ENCODE measurements at places on chromosomes 3 and 15.
A peak's percentile ranks its signal among the peaks of the same experiment; 100 is the strongest.

GRCh38 chr3:140530603-140531002 lies 147.3 kb upstream of the TRIM42 start:
- DNase-seq, result no peak

GRCh38 chr15:54304321-54304720 lies 326.1 kb downstream of the UNC13C start:
- DNase-seq, result peak; percentile 0

GRCh38 chr3:30199096-30199759 lies 407.2 kb upstream of the TGFBR2 start:
- peak; percentile 83 for DNase-seq

- peak; percentile 22 for DNase-seq
Measured at GRCh38 chr15:58590926-58591325, 158.6 kb downstream of the ADAM10 start.

DNA sequence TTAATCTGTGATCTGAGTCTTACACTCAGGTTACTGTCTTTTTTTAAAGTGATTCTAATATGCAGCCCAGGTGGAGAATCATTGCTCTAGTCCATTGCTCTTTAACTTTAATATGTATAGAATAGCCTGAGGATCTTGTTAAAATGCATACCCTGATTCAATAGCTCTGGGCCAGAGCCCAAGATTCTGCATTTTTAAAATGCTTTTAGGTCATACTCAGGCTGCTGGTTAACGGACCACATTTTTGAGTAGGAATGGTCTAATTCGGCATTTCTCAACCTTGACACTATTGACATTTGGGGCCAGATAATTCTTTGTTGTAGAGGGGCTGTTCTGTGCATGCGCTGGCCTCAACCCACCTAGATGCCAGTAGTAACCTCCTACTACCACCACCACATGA lies 20.9 kb upstream of the FSTL1 start:
- peak; percentile 83 for DNase-seq

DNA sequence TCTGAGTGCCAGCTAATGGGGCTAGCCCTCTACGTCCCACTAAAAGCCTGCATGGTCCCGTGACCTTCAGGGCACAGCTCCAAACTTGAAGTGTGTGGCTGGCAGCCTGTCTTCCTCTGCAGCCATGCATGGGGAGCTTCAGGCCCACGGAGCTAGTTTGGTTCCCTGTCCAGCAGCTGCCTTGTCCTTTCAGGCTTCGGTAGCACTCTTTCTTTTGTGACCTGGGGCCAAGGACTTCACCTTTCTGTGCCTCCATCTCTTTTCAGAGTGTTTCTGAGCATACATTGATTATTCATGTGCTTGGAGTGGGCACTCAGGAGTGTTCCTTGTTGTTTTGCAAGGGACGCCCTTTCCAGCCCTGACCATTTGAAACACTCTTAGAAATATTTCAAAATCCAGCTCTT lies 155.2 kb downstream of the DNAJB8 start:
- no peak for DNase-seq

GRCh38 chr3:77945320-77945719 lies 905.4 kb downstream of the ROBO2 start:
- no peak for DNase-seq

GRCh38 chr15:91289324-91289723 lies 189.3 kb downstream of the SV2B start:
- no peak for DNase-seq

- peak; percentile 33 for DNase-seq
Measured at GRCh38 chr15:48222627-48223026, 16.5 kb downstream of the SLC12A1 start.

GRCh38 chr3:14371573-14372474 lies 30.6 kb upstream of the SLC6A6 start:
- DNase-seq, result peak; percentile 76

DNA sequence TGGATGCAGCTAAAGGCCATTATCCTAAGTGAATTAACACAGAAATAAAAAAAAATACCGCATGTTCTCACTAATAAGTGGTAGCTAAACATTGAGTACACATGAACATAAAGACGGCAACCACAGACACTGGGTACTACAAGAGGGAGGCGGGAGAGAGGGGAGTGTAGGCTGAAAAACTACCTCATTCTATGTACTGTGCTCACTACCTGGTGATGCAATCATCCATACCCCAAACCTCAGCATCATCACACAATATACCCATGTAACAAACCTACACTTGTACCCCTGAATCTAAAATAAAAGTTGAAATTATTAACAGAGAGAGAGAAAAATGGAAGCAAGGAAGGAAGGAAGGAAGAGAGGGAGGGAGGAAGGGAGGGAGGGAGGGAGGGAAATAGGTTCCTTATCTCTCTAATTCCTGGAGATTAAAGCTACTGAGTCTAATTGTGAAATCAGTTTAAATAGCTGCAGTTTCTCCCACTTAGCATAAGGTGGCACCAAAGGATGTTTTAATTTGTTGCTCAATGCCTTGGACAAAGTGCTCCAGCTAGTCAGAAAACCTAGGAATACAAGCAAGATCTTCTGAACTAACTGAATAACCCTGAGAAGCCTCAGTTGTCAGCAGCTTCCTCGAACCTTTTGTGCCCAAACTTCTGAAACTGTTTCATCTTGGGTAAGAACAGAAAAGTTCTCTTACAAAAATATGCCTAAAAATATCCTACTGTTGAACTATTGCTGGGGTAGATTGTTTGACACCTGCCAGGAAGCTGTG lies 79.4 kb upstream of the ATP11B start:
- peak; percentile 72 for DNase-seq

DNA sequence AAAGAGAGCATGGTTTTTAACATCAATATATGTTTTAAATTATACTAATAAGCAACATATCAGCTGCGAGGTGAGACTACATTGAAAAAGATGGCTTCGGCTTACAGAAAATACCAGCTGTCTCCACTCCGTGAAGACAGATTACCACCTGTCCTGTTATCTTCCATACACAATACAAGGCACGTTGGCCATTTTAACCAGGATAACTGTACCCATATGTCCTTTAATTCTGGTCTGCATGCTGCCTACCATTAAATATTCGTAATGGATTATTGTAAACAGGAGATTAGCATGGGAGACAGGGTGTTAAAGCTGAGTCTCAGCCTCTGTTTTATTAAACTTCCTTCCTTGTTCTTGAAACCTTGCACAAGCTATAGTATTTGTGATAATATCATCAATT lies 855.5 kb downstream of the ROBO1 start:
- DNase-seq, result no peak

DNA sequence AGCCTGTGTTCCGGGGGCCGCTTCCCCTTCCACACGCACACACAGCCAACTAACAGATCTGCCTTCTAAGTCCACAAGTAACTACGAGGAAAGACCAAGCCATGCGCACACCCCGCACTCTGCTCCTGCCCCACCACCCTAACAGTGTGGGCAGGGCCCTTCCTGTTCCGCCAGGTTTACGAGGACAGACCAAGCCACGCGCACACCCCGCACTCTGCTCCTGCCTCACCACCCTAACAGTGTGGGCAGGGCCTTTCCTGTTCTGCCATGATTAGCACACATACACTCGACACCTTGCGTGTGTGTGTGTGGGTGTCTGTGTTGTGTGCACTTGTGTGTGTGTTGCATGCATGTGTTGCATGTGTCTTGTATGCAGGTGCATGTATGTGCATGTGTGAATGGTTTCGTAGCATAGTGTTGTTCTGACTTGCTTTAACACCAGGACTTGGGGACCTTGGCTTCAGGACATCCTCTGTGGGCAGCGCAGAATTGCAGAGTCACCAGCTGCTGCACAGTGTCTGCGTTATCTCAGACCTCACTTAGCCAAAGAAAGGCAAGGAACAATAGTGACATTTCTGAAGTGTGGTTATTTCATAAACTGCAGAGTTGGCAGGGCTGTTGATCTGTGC lies 114.4 kb downstream of the CHSY1 start:
- DNase-seq, result no peak

GRCh38 chr3:157182879-157183278 lies 22.9 kb upstream of the CCNL1 start:
- no peak for DNase-seq

GRCh38 chr3:110184536-110184935 lies 847.2 kb upstream of the DPPA4 start:
- peak; percentile 16 for DNase-seq

DNA sequence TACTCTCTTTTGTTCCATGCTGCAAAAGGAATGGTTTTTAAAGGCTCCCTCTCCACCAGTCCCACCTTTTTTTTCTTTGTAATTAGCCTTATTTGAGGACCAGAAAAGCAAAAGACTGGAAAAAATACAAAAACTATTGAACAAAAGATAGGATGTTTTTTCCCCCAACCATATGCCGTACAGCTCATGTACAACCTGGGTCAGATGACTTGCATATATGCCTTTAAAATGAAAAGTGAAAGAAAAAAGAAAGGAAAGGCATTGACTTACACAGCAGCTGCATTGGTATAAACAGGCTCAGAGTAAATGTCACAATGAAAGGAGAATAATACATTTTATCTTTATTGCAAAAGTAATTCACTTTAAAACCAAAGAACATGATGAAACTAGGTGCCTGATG lies 69.5 kb upstream of the CMC1 start:
- DNase-seq, result no peak

DNA sequence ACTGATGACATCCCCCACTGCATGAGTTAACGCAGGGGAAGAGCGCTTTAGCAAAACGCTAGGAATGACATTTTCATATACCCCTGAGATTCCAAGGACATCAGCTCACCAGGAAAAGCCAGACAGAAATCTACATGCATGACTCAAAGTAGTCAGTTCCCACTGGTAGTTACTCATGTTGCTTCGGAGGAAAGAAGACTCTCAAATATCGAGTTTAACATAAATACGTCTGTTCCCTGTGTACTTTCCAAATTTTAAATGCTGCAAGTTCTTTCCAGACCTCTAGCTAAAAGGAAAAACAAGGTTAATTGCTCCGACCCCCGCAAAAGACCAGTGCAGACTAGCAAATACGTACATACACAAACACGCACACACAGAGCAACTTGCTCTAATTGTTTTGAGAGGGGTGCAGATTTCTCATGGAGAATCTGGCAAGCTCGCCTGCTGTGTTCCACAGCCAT lies 115.4 kb upstream of the PRICKLE2 start:
- DNase-seq, result peak; percentile 72

- peak; percentile 76 for DNase-seq
Measured at GRCh38 chr3:124780761-124781475, 50.7 kb downstream of the UMPS start.

DNA sequence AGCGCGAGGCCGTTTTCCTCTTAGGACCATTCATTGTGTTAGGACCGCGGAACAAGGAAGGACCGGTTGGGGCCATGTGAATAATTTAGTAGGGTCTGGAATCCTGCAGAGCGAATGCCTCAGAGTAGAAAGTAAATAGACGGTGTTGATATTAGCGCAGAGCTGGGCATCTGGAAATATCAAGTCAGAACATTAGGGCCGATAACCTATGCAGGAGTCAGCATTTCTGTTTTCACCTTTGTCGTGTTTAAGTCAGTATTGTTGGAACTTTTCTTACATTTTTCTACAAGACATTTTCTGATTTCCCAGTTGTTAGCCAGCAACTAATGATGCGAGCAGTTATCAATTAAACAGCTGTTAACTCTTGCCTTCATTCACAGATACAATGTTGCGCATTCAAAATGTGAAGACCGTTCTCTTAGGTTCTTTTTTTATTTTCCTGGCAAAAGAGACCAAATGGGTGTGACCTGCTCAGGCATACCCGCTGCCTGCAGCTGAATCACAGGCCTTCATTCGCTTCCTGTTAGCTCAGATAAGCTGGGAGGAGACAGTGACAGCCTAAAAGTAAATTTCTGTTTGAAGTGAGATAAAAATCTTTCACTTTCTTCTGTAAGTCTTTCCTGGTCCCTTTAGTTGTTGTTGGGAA lies 966 bp upstream of the PKM start:
- DNase-seq, result peak; percentile 79

DNA sequence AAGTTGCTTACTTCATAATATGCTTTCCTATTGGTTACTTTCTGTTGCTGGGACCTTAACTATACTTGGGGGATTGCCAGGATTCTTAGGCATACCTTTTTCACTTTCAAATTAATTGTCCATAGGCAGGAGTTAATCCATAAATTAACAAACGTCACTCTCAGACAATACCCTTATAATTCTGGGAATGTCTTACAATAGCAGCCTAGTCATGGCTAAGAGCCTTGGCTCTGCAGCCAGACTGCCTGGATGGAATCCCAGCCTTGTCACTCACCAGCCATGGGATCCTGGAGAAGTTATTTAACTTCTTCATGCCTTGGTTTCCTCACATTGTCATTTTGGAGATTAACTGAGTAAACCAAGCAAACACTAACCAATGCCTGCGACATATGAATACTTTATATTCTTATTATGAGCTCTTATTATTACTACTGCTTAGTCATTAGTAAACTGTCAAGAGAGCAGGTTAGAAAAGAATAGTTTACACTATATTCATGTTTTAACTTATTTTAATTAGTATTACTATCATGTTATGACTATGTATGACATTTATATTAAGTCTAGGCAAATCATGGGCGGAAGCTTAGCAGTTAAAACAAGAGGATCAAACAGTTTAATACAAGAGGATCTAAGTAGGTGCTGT lies 29.0 kb downstream of the GYG1 start:
- DNase-seq, result peak; percentile 89

GRCh38 chr3:146148468-146148931 lies 12.5 kb downstream of the PLOD2 start:
- no peak for DNase-seq

- DNase-seq, result no peak
Measured at GRCh38 chr3:132088291-132088690, 53.5 kb upstream of the CPNE4 start.

- DNase-seq, result no peak
Measured at GRCh38 chr3:4030624-4031023, 231.4 kb downstream of the LRRN1 start.

- no peak for DNase-seq
Measured at GRCh38 chr3:73504239-73504638, 120.5 kb downstream of the PDZRN3 start.

GRCh38 chr3:72665701-72666446 lies 182.4 kb downstream of the SHQ1 start:
- peak; percentile 27 for DNase-seq

- DNase-seq, result no peak
Measured at GRCh38 chr15:27062951-27063350, 92.0 kb downstream of the GABRG3 start.

DNA sequence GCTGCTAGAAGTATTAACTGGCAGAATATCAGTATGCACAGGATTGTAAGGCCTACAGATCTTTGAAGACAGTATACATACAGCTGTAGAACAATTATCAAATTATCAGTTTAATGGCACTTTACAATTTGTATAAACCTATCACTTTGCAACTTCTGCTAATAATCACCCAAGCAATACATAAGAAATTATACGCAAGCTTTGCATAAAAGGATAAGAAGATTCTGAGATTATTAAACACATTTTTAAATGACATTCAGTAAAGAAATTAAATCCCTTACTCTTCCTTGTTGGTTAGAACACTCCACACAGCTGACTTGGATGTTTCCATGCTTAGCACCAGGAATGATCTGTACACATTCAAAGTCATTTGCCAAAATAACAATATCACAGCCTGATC lies 46.8 kb downstream of the DMXL2 start:
- DNase-seq, result no peak

- peak; percentile 81 for DNase-seq
Measured at GRCh38 chr3:100042166-100042981, 71.9 kb downstream of the FILIP1L start.

- DNase-seq, result peak; percentile 25
Measured at GRCh38 chr3:169552533-169552932, 111.0 kb downstream of the MECOM start.
